Astrocyte (in vitro differentiated cells and primary cell): ENCODE measurements at places on chromosomes 6 and 20.

DNA sequence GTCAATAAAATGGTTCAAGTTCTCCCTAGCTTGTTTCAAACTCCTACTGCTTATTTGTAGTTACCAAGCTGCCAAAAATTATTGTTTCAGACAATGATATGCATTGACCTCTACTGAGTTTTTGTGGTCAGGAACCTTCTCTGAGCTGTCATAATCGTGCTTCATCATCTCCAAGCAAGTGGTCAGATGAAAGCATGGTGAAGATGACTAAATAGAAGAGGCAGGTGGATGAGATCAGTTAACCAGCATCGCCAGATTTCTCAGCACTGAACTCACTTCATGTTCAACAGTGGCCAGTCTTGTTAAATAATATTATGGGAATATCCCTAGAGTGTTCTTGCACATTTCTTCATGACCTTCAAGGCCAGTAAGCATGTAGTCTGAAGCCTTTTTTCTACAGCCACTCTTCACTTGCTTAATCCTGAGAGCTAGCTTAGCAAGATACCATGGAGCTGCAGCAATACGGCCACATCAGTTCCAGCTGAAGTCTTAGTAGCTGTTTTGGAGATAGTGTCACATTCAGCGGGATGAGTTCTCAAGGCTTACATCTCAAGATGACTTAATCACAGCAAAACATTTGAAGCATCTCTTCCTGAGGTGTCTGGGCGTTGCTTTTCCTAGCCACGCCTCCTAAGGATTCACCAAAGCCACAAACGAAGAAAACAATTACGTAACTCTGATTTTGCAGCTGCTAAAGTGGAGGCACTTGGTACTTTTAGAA, 101.6 kb upstream of the TMEM30A start:
- peak; percentile 86 for DNase-seq
- H3K4me3 ChIP-seq = no peak overlapping the region
- no peak overlapping the region for H3K27ac ChIP-seq
- no peaks in the 10 kb centered on the region for H3K36me3 ChIP-seq
- no peaks in the 10 kb centered on the region for H3K4me1 ChIP-seq

DNA sequence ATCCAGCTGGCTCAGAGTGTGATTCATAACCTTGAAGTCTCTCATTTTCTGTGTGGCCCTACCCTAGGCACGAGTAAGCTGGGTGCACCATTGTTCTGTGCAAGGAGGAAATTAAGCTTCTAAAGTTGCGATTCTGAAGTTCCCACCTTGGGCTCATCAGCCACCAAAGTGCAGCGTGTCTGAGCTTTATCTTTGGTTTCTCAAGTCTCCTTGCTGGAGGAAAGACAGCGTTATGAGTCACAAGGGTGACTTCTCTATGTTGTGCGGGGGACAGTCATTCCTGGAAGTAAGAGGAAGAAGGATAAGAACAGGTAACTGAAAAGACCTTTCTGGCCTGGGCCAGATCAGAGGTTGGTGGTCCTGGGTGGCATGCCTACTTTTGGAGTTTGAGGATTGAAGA, 16.8 kb downstream of the MRAP2 start:
- peaks cover 8% of the 10 kb centered on the region for H3K4me1 ChIP-seq
- no peaks in the 10 kb centered on the region for H3K27me3 ChIP-seq
- H3K36me3 ChIP-seq = no peaks in the 10 kb centered on the region
- H3K27ac ChIP-seq = no peak overlapping the region

GRCh38 chr6:97572943-97573342, 289.9 kb upstream of the MMS22L start:
- no peak overlapping the region for H3K27ac ChIP-seq
- no peaks in the 10 kb centered on the region for H3K36me3 ChIP-seq
- no peaks in the 10 kb centered on the region for H3K4me1 ChIP-seq
- no peak overlapping the region for H3K4me3 ChIP-seq

DNA sequence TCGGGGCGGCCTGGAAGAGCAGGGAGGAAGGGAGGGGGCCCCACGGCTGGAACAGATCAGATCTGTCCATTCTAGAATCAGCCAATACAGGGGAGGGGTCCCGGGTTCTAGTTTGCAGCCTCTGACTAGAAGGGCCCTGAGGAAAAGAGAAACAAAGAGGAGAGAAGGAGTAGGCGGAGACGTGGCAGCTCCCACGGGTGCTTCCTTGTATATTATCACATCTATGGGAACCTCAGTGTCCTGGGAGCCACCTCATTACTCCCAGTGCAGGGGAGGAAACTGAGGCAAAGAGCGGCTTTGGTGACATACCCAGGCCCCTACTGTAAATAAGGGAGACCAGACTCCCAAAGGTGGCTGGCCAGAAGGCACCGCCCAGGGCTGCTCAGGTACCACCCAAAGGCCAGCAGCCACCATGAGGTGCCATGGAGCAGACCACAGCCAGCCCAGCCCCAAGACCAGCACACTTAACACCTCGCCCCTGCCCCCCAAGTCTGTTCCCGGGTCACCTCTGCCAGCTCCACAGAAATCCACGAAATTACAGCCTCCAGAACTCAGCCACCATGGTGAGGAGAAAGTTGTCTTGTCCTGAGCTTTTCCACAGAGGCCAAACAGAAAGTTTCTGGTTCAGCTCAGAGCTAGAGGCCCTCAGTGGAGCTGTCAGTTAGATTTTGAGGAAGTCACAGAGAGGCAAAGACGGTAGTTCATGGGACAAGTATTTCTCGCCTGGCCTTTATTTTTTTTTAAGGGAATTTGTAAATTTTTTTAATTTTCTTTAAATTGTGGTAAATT, 2.1 kb downstream of the ZC3H12D start:
- no peak for DNase-seq
- no peaks in the 10 kb centered on the region for H3K36me3 ChIP-seq
- H3K4me1 ChIP-seq = peaks cover 8% of the 10 kb centered on the region
- no peaks in the 10 kb centered on the region for H3K27me3 ChIP-seq

GRCh38 chr20:48284837-48285236, 499.6 kb upstream of the SULF2 start:
- no peak overlapping the region for H3K4me3 ChIP-seq
- peaks cover 8% of the 10 kb centered on the region for H3K27me3 ChIP-seq
- no peak overlapping the region for H3K27ac ChIP-seq
- H3K36me3 ChIP-seq = no peaks in the 10 kb centered on the region

DNA sequence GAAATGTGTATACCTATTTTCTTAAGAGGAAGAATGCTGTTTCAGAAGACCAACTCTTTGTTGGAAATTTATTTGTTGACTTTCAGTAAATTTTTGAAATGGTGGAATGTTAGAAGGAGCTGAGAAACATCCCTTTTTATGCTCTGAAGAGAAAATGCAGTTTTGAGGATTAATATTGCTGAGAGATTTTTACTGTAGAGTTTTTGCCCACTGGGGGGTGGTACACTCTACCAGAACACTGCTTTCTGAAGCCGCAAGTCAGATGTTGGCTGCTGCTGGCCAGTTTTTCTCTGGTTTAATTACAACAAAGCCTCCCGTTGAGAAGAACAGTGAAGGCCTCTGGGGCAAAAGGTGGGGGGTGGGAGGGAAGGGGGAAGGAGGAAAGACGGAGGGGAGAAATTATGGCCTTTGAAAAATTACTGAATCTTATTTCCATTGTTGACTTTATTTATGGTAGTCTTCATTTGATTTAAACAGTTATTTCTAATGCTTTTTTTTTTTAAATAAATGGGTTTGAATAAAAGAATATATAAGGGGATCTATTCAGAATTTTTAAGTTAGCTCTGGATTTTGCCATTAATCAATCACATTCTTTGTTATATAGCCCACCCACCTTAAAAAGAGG, 3.0 kb downstream of the FLRT3 start:
- no peaks in the 10 kb centered on the region for H3K27me3 ChIP-seq
- no peak overlapping the region for H3K27ac ChIP-seq
- H3K4me1 ChIP-seq = no peaks in the 10 kb centered on the region
- no peak overlapping the region for H3K4me3 ChIP-seq

GRCh38 chr6:143127941-143128680, 67.4 kb downstream of the AIG1 start:
- H3K36me3 ChIP-seq = no peaks in the 10 kb centered on the region
- no peak overlapping the region for H3K4me3 ChIP-seq

- H3K27me3 ChIP-seq = no peaks in the 10 kb centered on the region
These were observed 66.8 kb downstream of the CDK19 start for GRCh38 chr6:110748453-110748852.

GRCh38 chr6:137851669-137852068, 15.4 kb upstream of the TNFAIP3 start:
- no peak overlapping the region for H3K27ac ChIP-seq
- H3K4me3 ChIP-seq = no peak overlapping the region
- no peaks in the 10 kb centered on the region for H3K36me3 ChIP-seq
- no peaks in the 10 kb centered on the region for H3K27me3 ChIP-seq
- peaks cover 21% of the 10 kb centered on the region for H3K4me1 ChIP-seq

DNA sequence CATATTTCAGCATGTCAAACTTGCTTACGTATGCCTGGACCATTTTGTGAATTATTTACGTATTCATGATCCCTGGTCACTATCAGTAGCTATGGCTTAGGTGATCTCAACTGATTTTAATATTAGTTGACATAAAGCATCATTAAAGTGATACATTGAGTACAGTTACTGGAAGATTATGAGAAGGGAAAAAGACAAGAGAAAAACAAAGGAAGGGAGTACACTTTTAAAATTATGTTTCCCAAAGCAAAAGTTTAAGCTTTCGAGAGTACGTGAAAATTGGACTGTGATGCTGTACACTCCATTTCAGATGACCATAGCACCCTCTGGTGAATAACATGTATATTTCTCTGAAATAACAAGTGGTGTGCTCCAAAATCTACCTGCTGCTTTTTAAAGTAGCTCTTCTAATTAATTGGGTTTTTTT, 215.0 kb upstream of the HSF2 start:
- no peaks in the 10 kb centered on the region for H3K27me3 ChIP-seq
- no peaks in the 10 kb centered on the region for H3K36me3 ChIP-seq
- DNase-seq = peak; percentile 16
- no peaks in the 10 kb centered on the region for H3K4me1 ChIP-seq
- no peak overlapping the region for H3K4me3 ChIP-seq
- H3K27ac ChIP-seq = no peak overlapping the region

DNA sequence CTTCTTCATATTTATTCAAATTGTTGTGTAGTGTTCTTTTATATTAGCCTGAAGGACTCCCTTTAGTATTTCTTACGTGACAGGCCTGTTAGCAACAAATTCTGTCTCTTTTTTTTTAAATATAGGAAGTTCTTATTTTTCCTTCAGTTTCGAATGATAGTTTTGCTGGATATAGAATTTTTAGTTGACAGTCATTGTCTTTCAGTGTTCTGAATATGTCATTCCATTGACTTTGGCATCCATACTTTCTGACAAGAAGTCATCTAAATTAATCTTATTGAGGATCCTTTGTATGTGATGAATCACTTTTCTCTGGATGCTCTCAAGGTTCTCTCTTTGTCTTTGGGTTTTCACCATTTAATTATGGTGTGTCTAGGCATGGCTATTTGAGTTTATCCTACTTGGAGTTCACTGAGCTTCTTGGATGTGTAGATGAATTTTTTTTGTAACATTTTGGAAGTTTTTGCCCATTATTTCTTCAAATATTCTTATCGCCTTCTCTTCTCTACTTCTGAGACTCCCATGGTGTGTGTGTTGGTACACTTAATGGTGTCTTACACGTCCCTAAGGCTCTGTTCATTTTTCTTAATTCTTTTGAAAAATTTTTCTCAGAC, 82.5 kb upstream of the GTSF1L start:
- DNase-seq = no peak
- H3K36me3 ChIP-seq = no peaks in the 10 kb centered on the region
- no peaks in the 10 kb centered on the region for H3K4me1 ChIP-seq
- H3K27me3 ChIP-seq = no peaks in the 10 kb centered on the region

DNA sequence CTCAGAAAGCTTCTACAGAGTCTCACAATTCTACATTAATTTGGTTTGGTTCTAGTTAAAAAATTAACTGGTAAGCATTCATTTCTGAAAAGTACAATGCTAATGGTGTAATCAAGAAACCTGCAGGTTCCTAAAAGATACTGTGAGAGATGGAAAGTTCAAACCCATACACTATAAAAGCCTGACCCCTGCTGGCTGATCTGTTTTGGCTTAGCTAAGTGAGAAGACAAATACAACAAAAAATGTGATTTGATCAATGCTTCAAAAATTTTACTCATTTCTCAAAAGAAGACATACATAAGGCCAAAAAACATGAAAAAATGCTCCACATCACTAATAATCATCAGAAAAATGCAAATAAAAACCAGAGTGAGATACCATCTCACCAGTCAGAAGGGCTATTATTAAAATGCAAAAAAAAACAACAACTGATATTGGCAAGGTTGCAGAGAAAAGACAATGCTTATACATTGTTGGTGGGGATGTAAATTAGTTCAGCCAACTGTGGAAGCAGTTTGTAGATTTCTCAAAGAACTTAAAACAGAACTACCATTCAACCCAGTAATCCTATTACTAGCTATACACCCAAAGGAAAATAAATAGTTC, 102.8 kb downstream of the MOXD1 start:
- peak; percentile 16 for DNase-seq
- H3K4me3 ChIP-seq = no peak overlapping the region
- H3K36me3 ChIP-seq = no peaks in the 10 kb centered on the region
- H3K27ac ChIP-seq = no peak overlapping the region
- no peaks in the 10 kb centered on the region for H3K27me3 ChIP-seq

GRCh38 chr6:120945905-120946594, 388.2 kb downstream of the TBC1D32 start:
- H3K4me1 ChIP-seq = no peaks in the 10 kb centered on the region
- no peaks in the 10 kb centered on the region for H3K27me3 ChIP-seq
- H3K36me3 ChIP-seq = no peaks in the 10 kb centered on the region

- H3K4me1 ChIP-seq = no peaks in the 10 kb centered on the region
- no peak overlapping the region for H3K27ac ChIP-seq
- no peak for DNase-seq
- H3K27me3 ChIP-seq = peaks cover 2% of the 10 kb centered on the region
These were observed 69.3 kb downstream of the BTBD3 start for GRCh38 chr20:11986954-11987353.

GRCh38 chr6:159809149-159809548, 9.1 kb downstream of the PNLDC1 start:
- H3K4me3 ChIP-seq = no peak overlapping the region
- H3K27ac ChIP-seq = no peak overlapping the region
- H3K36me3 ChIP-seq = no peaks in the 10 kb centered on the region
- H3K27me3 ChIP-seq = no peaks in the 10 kb centered on the region
- no peak for DNase-seq
- no peaks in the 10 kb centered on the region for H3K4me1 ChIP-seq

GRCh38 chr6:121849477-121849876, 414.0 kb downstream of the GJA1 start:
- H3K27ac ChIP-seq = peak overlapping the region; percentile 21
- H3K4me1 ChIP-seq = peaks cover 16% of the 10 kb centered on the region
- DNase-seq = peak; percentile 54
- H3K36me3 ChIP-seq = no peaks in the 10 kb centered on the region

- H3K27me3 ChIP-seq = no peaks in the 10 kb centered on the region
- H3K4me3 ChIP-seq = no peak overlapping the region
- no peaks in the 10 kb centered on the region for H3K4me1 ChIP-seq
- no peak for DNase-seq
- no peaks in the 10 kb centered on the region for H3K36me3 ChIP-seq
These were observed 270.5 kb downstream of the ESR1 start for GRCh38 chr6:152078001-152078400.

DNA sequence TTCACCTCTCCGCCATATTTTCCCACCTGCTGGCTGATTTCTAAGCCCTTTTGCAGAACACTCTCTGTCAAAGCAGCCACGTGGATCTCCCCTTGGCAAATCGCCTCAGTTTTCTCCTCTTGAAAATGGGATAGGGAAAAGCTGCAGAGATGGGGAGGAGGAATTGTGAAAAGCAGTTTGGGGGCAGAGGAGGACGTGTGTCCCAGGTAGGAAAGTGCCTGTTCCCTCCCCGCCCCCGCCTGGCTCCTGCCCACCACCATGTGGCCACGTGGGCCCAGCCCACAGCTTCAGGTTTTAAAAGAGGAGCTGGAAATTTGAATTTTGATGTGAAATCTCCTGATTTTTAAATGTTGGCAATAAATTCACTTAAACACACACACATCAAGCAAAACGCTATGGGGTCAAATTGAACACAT, 3.6 kb upstream of the CEBPB start:
- H3K4me3 ChIP-seq = no peak overlapping the region
- H3K27me3 ChIP-seq = no peaks in the 10 kb centered on the region
- H3K4me1 ChIP-seq = peaks cover 8% of the 10 kb centered on the region
- peak overlapping the region; percentile 16 for H3K27ac ChIP-seq
- H3K36me3 ChIP-seq = no peaks in the 10 kb centered on the region
- no peak for DNase-seq
